ENCODE measurements at places on chromosomes 4 and X.

GRCh38 chr4:39037491-39037825 is 5.2 kb upstream of the TMEM156 start:
- no peak for DNase-seq

GRCh38 chr4:145799223-145799622 is 119.3 kb downstream of the C4orf51 start:
- no peak for DNase-seq

DNA sequence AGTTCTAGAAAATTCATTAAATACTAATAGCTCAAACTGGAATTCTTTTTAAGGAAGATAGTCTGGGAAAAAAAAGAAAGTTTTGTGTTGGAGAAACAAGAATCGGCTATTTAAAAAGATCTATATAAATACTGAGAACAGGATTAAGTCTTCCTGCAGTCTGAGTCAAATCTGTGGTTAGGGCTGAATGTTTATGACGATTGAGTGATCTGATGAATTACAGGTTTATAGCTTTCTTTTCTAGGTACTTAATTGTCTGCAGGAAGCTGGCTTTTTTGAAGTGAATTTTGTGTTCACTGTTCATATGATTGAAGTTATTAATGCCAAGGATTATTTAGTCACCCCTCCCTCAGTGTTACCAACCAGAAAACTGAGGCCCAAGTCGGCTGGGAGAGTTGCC is 42.2 kb downstream of the TLL1 start:
- DNase-seq, result no peak

DNA sequence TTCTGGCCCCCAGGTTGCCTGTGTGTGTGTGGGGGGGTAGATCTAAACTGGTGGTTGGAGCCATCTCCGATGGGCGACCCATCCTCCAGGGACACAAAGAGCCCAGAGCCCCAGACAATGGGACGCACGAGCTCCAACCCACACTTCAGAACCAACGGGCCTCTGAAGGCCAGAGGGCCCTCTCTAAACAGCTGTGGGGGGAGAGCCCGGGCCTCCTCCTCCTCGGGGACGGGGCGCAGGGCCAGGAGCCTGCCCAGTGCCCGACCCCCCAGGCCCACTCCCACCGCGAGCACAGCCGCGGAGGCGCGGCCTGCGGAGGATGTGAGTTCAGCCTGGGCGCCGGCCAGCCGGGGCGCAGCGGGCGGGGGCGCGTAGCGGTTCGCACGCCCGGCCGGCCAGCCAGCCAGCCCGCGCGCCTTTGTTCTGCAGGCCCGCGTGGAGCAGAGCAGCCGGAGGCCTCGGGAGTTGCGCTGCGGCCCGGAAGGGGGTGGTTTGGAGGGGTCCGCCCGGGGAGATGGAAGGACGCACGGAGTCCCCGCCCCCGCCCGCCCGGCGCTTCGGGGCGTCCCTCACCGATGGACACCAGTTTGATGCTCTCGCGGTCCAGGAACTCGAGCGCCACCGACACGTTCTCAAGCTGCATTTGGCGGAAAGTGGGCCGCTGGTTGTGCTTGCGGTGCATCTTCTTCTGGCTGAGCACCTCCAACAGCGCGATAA is 4.0 kb downstream of the FLNA start:
- DNase-seq, result no peak

DNA sequence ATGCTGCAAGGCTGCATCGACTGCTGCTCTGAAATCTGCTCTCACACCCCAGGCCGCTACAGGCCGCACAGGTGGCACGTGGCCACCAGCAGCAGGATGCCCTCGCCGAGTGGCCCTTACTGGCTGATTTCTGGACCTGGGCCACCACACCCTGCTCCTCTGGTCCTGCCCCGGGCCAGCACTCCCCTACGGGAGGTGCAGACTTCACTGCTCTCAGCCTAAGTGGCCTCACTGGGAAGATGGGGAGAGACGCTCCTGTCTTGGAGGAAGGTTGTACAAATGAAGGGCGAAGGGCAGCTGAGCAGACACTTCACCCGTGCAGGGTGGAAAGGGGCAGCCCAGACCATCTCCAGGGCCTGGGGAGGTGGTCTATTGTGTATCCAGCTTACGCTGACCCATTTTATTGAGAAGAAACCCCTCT is 72.5 kb downstream of the ACOX3 start:
- DNase-seq, result no peak

DNA sequence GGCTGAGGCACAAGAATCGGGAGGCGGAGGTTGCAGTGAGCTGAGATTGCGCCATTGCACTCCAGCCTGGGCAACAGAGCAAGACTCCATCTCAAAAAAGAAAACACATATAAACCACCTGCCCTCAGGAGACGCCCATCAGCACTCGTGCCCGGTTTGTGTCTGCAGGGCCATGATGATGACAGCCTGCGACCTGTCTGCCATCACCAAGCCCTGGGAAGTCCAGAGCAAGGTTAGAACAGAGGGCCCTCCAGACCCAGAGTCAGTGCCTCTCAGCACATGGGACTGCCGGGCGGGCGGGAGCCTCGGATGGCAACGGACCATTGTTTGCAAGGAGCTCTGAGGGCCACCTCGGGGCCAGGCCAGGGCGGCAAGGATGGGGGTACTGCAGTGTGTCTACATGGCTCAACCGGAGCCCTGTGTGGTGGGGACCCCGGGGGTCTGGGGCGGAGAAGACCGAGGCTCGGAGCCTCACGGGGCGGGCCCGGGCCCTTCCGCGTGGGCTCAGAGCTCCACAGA is 9.3 kb downstream of the ATP5ME start:
- no peak for DNase-seq

DNA sequence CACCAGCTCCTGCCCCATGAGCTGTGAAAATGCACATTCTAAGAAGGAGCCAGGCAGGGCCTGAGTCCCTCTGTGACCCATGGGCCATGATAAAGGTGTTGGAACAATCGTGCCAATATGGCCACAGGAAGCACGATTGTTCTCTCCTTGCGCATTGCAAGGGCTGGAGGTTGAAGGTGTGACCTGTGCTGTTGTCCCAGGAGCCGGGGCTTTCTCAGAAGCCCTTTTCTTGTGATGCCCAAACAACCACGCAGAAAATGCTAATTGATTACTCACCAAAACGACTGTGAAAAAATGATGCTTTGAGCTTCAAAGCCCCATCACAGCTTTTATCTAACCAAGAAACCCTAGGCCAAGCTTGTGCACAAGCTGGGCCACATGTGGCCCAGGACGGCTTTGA is 33.8 kb downstream of the USP11 start:
- DNase-seq, result no peak
